ENCODE measurements at places on chromosomes 5 and 9.

DNA sequence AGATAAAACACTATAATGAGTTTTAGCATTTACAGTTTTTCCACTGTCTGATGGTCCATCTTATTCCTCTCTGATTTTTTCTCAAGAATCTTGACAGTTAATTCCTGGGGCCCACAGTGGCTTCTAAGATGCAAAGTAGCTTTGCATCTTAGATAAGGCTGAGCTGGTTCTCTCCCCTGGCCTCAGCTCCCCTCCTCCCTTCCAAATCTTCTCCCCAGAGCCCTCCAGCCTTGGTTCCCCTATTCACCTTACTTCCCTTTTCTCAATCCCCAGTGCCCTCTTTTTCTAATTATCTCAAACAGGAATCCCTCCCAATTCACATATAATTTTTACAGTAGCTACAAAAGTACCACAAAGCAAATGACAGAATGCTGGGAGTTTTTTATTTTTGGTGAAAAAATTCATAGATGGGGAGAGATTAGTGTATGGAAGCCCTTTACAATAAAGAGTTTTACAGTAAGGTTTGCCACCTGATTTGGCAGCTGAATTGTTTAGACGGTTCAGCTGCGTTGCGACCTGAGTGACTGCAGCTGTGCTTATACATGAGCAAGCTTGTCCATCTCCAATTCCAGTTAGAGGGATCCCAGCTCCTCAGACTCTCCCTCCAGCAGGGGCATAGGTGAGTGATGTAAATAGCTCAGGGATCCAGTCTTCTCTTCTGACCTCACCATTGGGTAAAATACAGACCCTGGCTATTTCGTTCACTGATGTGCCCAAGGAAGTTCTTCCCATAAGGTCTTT lies 51.4 kb upstream of the CKMT2 start:
- no peak for DNase-seq

DNA sequence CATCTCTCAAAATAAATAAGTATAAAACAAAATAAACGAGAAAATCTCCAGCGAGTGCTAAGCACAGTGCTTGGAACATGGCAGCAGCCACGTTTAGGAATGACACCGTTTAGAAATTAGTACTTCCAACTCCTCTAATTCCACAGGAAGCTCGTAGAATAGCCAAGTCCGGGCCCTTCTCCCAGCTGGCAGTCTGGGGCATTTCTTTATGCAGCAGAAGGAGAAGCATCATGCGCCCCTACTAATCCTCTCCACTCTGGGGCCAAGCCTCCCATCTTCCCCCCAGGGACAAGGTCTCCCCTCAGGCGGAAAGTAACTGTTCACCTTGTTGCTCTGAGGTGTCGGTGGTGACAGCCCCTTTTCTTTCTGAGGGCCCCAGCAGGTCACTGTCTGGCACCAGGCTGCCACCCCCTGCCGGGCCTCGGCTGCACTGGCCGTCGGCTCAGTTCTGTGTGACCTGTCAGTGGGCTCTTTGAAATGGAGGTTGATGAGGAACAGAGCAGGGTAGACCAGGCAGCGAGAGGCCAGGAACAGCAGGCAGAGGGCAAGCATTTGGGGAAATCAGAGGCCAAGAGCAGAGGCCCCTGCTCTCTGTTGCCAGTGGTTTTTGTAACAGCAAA lies 113.5 kb upstream of the WWC1 start:
- no peak for DNase-seq

DNA sequence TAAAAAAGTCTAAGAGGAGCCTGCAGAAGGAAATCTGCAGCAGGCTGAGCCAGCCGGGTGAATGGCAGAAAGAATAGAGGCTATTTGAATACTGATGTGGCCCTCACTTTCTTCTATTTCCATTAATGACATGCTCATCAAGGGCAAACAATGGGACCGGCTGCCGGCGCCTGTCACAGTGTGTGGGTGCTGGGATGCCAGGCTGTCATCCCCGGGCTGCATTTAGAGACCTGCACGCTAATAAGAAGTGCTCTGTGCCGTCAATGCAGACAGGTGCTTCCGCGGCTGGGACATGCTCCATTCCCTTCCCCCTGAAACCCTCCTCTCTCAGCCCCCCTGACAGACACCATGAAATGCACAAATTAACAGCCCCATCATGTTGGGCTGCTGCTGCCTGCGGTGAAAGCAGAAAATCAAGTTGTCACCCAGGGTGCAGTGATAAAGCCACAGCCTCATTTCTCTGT lies 217.7 kb upstream of the TBCA start:
- no peak for DNase-seq

DNA sequence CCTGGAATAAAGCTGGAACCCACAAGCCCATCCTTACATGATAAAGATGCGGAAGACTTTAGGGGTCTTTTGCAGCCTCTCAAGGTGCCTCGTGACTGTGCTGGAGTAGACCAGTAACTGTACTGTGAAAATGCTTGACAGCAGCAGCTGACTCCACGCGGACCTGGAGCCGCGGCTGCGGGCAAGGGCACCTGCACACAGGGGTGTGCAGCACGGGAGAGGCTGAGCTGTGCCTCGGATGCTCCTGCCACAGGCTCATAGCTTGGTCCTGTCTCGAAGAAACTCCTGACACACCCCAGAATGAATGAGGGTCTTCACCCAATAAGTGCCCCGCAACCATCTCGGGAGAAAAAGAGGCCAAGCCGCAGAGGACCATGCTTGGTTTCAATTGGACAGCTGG lies 40.3 kb upstream of the CEP72 start:
- DNase-seq: no peak

DNA sequence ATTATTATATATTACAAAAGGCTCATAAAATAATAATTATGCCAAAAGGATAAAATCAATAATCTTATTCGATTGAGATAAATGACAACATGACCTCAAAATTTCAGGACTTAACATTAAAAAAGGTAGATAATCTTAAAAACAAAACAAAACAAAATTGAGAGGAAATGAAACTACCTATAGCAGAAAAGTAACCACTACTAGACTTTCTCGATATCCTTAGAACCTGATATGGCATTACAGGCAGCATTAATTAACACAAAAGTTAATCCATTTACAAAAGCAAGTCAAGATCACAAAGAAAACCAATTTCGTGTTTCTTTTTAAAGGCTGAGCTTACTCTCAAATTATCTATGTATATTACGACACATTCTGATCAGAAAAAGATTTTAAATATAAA lies 29.9 kb downstream of the TMEM161B start:
- DNase-seq: no peak

GRCh38 chr9:92656537-92656925 lies 13.4 kb downstream of the IPPK start:
- no peak for DNase-seq

DNA sequence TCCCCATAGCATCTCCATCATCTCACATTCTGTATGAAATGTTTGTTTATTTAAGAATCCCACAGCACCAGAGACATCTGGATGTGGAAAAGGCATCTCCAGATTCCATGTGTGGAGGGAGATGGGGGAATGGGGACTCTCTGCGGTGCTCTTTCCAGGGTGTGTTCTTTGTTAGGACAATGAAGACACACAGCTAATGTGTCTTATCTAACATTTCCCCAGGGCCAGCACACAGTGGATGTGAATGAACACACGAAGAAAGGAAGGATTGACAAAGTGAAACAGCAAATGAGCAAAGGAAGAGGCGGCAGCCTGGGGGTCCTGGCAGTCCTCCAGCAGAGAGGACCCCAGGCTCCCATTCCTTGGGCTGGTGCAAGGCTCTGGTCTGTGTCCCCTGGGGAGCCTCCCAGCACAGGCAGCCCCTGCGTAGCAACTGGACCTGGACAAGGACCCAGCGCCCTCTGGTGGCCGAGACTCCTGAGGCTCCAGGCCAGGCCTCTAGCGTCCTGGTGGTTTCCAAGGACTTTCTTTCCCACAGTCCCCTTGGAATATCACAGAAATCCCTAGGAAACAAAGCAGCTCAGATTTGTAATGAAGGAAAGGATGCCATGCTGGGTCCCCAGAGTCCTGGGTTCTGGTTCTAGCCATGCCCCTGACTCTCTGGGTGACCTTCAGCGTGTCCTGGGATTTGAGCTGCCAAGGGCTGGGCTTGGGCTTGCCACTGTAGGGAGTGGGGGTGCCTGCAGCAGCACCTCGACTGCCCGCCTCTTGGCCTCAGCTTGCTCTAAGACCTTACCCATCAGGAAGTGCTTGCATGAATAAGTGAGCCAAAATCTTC lies 3.5 kb upstream of the PDLIM7 start:
- peak; percentile 81 for DNase-seq

DNA sequence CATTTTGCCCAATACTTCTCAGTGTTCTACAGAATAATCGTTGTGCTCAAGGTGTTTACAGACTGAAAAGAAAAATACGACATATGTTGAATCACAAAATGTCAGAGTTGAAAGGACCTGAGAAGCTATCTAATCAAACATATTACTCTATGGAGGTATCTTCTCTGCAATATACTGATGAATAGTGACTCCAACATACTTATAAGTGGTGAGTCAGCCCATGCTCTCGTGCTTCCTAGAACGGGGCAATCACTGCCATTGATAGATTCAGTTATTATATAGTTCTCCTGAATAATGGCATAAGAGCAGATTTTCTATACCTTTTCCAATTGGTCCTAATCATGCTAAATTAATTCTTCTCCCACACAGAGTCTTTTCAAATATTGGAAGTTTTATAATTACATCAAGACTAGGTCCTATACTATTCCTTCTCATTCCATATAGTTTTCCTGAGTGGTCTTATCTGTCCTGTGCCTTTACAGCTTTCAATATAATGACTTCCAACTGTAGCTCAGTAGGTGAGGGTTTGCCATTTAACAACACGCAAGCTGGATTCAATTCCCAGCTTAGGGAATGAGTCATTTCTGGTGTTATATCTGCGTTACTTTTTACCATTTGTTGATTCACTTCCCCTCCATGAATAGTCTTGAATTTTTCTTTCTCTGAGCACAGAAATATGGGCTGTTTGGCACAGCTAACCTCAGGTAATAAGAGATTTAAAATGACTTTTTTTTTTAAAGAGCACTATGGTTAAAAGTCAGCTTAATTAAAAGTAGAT lies 81.1 kb downstream of the PLK2 start:
- DNase-seq: no peak

DNA sequence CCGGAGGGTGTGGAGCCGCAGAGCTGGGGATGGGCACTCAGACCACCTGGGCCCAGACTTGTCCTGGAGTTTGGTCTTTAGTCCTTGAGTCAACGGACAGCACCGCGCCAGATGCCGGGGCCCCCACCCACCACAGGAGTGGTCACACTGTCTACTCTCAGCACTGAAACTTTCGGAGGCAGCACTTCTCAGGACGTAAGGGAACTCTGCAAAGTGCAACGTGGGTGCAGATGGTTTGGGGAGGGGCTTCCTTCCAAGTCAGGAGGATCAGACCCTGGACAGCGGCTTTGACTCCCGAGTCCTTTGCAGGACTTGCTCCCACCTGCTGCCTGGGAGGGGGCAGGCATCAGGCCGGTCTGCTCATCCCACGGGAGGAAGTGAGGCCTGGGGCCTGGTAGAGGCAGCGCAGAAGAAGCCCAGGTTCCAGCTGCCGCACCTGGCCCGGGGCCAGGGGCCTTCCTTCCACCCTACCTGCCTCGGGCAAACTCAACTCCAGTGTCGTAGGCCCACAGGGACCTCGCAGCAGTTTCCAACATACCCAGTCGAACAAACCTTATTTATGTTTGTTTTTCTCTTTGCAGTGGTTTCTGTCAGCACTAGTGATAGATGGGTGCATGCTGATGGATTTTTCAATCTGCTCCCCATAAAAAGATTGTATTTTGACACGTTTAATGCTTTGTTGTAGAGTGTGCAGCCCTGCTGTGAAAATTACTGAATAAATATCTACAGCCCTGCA lies 149.8 kb upstream of the PPP1R26 start:
- DNase-seq: no peak

DNA sequence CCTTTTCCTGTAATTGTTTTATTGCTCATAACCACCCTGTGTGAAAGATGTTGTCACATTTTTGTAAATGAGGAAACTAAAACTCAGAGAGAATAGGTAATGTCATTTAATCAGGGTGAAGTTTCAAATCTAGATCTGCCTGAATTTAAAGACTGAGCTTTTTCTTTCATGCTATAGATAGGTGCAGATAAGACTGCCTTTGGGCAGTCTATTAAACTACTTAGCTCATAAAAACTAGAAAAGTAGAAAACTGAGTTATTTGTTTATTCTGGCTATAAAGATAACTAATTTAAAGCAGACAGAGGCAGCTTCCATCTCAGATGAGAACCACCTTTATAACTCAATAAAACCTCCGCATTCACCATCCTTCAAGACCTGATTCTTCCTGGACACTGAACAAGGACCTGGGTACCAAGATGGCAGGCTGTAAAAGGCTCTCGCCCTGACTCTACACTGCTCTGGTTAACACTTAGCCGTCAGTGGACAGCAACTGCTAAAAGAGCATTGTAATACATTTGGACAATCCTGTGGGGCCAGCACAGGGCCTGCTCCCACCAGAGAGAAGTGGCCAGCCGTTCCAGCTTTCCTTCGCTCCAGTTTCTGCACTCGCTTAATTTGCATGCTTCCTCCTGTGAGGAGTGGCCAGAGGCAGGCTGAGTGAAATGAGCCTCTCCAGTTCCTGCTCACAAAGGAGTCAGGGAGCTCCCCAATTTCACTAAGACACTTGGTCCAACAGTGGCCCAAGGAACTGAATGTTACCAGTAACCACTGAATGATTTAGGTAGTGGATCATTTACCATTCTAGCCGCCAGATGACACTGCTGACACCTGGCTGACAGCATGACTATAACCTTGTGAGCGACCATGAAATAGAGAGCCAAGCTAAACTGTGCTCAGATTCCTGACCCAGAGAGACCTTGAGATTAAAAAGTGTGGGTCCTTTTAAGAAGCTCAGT lies 566.4 kb downstream of the EFNA5 start:
- no peak for DNase-seq

DNA sequence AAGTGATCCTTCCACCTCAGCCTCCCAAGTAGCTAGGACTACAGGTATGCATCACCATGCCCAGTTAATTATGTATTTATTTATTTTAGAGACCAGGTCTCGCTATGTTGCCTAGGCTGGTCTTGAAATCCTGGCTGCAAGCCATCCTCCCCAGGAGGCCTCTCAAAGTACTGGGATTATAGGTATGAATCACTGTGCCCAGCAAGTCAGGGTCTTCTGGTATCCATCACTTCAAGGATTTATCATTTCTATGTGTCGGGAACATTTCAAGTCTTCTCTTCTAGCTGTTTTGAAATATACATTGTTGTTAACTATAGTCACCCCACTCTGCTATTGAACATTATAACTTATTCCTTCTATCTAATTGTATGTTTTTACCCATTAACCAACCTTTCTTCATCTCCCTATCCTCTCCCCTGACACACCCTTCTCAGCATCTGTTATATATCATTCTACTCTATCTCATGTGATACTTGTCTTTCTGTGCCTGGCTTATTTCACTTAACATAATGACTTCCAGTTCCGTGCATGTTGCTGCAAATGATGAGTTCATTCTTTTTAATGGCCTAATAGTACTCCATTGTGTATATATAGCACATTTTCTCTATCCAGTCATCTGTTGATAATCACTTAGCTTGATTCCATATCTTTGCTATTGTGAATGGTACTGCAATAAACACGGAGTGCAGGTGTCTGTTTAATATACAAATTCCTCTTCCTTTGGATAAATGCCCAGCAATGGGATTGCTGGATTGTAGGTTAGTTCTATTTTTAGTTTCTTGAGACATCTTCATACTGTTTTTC lies 26.4 kb downstream of the UTP15 start:
- DNase-seq: peak; percentile 42

- DNase-seq: no peak
These were observed 60.1 kb upstream of the NMUR2 start for GRCh38 chr5:152465140-152465539.

- no peak for DNase-seq
These were observed 18.0 kb upstream of the MRNIP start for GRCh38 chr5:179876610-179876952.

- no peak for DNase-seq
These were observed 411.7 kb downstream of the DMAC1 start for GRCh38 chr9:7387840-7388239.

GRCh38 chr9:8857068-8857925 lies 1057.7 kb upstream of the DMAC1 start:
- no peak for DNase-seq
